Activated naive CD8-positive, alpha-beta T cell treated with anti-CD3 and anti-CD28 coated beads, Interleukin-2, amount 10 ng/mL, durations not matched to agents 7 days and 5 days (primary cell): ENCODE measurements at places on chromosomes 16 and 17. TPM values are rescaled to one million over a fixed set of nuclear protein-coding genes. Genes with fewer than 3 reads are reported as not detected.

DNA sequence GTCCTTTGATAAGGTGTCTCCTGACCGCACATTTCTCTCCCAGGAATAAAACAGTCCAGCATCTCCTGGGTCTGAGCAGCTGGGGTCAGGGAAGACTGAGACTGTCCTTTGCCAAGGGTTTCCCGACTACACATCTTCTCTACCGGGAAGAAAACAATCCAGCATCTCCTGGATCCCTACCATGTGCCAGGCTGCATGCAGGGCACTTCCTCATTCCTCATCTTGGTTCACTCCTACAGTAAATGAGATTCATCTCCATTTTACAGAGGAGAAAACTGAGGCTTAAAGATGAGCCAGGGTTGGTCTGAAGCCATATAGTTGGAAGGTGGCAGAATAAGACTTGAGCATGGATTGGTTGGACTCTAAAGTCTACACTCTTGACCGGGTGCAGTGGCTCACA, 36.7 kb downstream of the NOG start:
- DNase-seq, result no peak

GRCh38 chr17:81287741-81288430, 7.2 kb downstream of the SLC38A10 start:
- no peak for DNase-seq

DNA sequence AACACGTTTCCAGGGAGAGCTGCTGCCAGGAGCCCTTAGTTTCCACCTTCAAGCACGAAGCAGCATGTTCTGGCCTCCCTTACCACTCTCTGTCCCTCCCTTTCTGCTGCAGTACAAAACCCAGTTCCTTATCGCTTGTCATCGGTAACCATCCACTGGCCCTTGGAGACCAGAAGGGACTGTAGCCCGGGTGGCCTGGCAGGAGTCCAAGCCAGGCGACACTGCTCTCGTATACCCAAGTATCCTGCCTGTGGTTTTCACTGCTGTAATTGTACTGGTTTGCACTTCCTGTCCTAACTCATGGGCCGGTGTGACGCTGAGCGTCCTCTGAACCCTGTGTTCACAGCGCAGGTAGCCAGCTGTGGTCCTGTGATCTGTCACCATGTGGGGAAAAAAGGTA, 81.1 kb downstream of the MAF start:
- no peak for DNase-seq

- DNase-seq, result no peak
Measured at GRCh38 chr17:41003926-41004325, 4.2 kb upstream of the KRTAP3-2 start.

GRCh38 chr17:19714542-19715411, 1.6 kb downstream of the SLC47A2 start:
- DNase-seq, result no peak

DNA sequence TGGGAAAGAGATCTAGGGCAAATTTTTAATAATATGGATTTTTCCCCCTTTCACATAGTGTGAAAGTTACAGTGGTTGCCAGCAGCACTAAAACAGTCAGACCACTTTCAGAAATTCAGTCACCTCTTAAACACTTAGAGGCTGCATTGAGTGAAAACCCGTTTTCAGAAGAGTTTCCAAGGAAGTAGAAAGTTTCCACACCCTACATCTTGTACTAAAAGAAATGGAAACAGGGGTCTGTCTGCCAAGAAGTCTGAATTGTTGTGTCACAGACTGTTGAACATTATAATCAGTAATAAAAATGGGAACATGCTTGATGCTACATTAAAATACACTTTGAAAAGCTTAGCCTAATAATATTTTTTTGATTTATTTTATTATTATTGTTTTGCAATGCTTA, 278.9 kb upstream of the KCNJ16 start:
- no peak for DNase-seq

Gene RNPS1
- 220 TPM for total RNA-seq

Gene TELO2
- total RNA-seq, result 53.9 TPM

Gene LDHD
- not detected for total RNA-seq
